Epithelial cell of proximal tubule (primary cell): ENCODE measurements at places on chromosomes 2 and 18. TPM values are rescaled to one million over a fixed set of nuclear protein-coding genes. Genes with fewer than 3 reads are reported as not detected.

PARD3B gene
- 0.94 and 3.6 TPM in 2 replicates for total RNA-seq

TRIM43 gene
- total RNA-seq, result not detected in 2 replicates

TTN gene
- total RNA-seq, result 0.12 TPM in 1 of 2 replicates, not detected in the other

PSMA8 gene
- total RNA-seq, result not detected in 2 replicates

CPO gene
- total RNA-seq, result not detected in 2 replicates

ST8SIA5 gene
- not detected in 2 replicates for total RNA-seq

CFAP210 gene
- 0.14 TPM in 1 of 2 replicates, not detected in the other for total RNA-seq

TMEM182 gene
- total RNA-seq, result 3.5 and 4.2 TPM in 2 replicates

DES gene
- not detected in 2 replicates for total RNA-seq

SLC39A10 gene
- total RNA-seq, result 63.7 and 68.7 TPM in 2 replicates

CNPPD1 gene
- 37.5 and 51.0 TPM in 2 replicates for total RNA-seq

FTCDNL1 gene
- total RNA-seq, result 0.06 and 1.2 TPM in 2 replicates

PLCL1 gene
- under 0.01 TPM in 1 of 2 replicates, not detected in the other for total RNA-seq

GALNT14 gene
- total RNA-seq, result 80.7 and 90.4 TPM in 2 replicates

NCOA1 gene
- 3.5 and 11.0 TPM in 2 replicates for total RNA-seq

GAD1 gene
- total RNA-seq, result 0.36 and 5.6 TPM in 2 replicates

SP140 gene
- total RNA-seq, result 4.6 and 5.3 TPM in 2 replicates

PLA2R1 gene
- 1.3 and 3.6 TPM in 2 replicates for total RNA-seq

TOGARAM2 gene
- 0.07 TPM in 1 of 2 replicates, not detected in the other for total RNA-seq

OTOF gene
- not detected in 2 replicates for total RNA-seq

CHAC2 gene
- 10.3 and 21.1 TPM in 2 replicates for total RNA-seq

POTEJ gene
- total RNA-seq, result not detected in 2 replicates

SANBR gene
- 6.3 and 8.2 TPM in 2 replicates for total RNA-seq
